T-cell (primary cell): ENCODE measurements at places on chromosomes 16 and 17. TPM values are rescaled to one million over a fixed set of nuclear protein-coding genes. Genes with fewer than 3 reads are reported as not detected.

DNA sequence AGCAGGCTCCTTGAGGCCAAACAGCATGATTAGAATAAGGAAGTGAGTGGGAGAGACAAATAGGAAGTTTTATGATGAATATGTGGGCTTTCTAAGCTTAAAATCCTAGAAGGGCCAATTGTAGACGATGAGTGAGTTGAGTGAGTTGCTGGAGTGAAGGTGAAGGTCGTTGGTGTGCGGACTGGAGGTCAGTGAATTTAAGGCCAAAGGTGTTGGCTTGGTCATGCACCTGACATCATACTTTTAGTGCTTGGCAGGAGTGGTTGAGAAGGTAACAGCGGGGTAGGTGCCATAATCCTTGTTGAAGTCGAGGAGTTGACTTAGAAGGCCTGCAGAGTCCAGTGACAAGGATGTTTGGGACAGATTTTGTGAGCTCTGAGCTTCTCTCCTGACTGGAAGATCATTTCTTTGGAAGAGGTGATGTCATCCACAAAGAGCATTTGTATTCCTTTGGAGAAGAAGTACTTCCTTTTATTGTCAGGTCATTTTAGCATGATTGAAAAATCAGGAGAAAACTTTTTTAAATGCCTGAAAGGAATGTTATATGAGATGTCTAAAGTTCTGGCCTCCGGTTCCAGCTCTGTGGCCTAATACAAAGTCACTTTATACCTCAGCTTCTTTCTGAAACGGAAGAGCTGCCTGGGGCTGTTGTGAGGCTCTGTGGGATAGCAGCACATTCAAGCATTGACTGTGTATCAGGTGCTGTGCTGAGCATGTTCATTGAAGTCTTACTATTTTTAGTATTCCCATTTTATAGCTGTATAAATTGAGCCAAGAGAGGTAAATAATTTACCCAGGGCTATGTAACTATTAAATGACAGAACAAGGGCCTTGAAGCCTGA, 53.6 kb upstream of the TBX2 start:
- DNase-seq, result no peak

GRCh38 chr17:76371656-76372628, 12.5 kb upstream of the SPHK1 start:
- no peak for DNase-seq

DNA sequence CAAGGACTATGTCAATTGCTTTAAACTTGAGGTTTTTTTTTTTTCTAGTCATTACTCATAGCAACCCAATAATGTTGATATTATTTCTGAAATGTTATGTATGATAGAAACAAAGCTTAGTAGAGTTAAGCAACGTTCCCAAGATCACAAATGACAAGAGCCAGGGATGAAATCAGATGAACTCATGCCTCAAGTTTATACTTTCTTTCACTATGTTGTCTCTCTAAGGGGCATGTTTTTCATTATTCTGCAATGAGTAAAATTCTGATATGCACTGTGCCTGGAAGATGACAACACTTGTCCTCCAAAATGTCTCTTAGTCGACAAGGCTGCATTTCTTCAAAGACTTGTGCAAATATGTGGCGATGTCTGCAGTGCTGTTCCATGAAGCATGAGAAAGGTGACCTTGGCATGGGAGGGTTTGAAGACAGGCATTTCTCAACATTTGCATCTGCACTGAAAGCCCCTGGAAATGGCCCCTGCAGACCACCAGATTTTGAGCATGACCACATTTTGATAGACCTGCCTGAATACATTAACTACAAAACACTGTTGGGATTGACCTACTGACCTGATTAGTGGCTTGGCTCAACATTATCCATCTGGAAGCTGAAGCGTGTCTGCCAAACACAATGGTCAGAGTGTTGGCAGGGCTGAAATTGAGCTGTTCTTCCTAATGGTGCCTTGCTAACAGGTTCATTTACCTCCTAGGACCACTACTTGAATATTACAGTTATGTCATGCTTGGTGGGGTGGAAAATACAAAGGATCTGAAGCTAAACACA, 1027.5 kb downstream of the CDH11 start:
- no peak for DNase-seq

DNA sequence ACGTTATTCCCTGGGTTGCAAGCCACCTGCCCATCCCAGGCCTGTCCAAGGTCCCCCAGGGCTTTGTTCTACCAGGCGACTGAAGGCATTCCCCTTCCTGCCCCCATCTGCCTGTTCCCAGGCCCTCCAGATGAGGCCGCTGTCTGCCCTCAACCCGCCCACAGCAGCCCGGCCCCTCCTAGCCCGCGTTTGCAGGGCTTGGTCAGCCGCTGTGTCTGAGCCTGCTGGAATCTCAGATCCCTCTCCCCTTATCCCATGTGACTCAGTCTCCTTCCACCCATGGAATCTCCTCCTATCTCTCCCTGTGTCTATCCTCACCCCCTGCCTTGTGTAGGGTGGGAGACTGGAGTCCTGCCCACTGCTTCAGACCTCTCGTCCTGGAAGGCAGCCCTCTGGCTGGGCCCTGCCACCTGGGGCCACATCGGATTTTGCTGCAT, 186.0 kb upstream of the TNRC6C start:
- DNase-seq, result peak; percentile 69

DNA sequence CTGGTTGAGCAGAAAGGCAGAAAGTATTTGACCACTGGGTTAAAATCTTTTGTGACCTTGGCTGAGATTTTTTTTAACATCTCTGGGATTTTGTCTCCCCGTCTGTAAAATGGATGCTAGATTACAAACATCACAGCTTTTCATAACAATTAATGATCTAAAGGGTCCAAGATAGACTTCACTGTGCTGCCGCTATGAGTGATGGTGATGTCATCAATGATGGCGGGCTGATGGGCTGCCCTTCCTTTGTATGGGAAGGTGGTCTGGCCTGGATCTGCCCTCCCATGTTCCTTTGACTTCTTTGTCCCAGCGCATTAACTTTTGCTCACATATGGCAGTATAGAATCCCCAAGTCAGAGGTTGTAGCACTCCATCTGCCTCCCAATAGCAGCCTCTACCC, 116.7 kb downstream of the IRX5 start:
- no peak for DNase-seq

DNA sequence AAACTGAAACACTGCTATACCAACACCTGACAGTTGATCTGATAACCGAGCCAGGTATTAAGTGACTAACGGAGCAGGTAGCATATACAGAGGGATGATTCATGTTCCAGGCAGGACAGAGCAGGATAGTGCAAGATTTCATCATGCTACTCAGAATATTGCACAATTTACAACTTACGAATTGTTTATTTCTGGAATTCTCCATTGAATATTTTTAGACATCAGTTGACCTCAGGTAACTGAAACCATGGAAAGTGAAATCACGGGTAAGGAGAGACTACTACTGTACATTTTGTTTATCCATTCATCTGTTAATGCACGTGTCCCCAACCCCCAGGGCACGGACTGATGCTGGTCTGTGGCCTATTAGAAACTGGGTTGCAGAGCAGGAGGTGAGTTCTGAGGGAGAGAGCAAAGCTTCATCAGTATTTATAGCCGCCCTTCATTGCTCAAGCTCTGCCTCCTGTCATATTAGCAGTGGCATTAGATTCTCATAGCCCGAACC, 14.5 kb upstream of the PPM1E start:
- no peak for DNase-seq

- no peak for DNase-seq
These were observed 15.4 kb downstream of the CYBC1 start for GRCh38 chr17:82435103-82435502.

- no peak for DNase-seq
These were observed 22.4 kb upstream of the HERPUD1 start for GRCh38 chr16:56909527-56909979.

DNA sequence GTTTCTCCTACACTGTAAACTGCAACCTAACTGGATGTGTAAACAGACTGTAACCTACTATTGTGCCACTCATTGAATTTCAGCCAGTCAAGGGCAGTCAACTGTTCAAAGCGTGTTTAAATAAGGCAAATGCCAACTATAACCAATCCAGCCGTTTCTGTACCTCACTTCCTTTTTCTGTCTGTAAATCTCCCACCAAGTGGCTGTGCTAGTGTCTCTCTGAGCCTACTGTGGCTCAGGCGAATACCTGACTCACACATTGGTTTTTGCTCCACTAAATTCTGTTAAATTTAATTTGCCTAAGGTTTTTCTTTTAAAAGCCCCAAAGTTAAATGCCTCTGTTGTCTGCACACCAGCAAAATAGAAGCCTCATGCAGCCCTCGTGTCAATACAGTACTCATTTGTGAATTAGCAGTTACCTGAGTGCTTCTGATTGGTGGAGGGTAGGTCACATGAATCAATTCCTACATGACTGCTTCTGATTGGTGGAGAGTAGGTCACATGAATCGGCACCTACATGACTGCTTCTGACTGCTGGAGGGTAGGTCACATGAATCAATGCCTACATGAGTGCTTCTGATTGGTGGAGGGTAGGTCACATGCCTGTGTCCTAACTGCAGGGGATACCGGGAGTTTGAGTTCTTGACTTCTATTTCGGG, 31.1 kb upstream of the CCR7 start:
- no peak for DNase-seq

- DNase-seq, result no peak
These were observed 140.5 kb downstream of the SSH2 start for GRCh38 chr17:29789196-29790170.

- no peak for DNase-seq
These were observed 1.9 kb downstream of the PGS1 start for GRCh38 chr17:78380370-78380769.

DNA sequence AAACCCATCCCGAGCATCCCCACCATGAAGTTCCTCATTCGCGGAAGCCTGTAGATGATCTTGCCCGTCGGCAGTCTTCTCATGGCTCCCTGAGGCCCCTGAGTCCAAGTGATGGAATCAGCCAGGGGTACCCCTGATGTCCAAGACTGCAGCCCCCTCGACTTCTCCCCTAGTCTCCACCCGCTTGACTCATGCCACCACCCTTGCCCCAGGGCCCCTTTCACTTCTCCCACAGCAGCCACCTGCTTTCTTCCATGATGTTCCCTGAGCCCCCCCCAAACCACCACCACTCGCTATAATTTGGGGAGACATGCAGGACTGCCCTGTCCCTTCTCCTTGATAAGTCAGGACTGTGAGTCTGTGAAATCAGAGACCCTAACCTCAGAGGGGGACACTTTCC, 11.4 kb downstream of the BEAN1 start:
- DNase-seq, result no peak

- DNase-seq, result peak; percentile 34
These were observed 16.7 kb upstream of the BAIAP2 start for GRCh38 chr17:81018044-81018802.

DNA sequence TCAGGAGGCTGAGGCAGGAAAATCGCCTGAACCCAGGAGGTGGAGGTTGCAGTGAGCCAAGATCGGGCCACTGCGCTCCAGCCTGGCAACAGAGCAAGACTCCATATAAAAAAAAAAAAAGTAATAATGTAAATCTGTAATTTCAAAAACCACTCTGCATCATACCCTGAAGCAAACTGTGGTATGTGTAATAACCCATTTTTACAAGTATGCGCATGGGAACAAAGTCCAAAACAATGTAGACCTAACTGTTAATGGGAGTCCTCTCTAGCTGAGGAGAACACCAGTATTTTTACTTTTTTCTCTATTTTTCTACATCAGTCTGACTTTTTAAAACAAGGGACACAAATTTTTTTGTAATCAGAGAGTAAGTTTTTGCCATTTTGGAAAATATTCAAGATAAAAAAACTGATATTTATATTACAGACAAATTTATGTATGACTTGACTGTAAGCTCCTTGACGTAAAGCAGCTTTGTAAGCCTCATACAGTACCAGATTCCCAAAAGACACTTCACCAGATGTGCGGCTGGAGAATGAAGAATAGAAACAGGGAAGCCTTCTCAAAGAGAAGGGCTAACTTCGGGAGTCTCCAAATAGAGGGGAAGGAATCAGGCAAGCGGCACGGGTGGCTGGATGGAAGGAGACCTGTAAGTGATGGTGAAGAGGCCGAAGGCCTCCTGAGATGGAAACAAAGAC, 25.7 kb downstream of the CMTM4 start:
- DNase-seq, result no peak

DNA sequence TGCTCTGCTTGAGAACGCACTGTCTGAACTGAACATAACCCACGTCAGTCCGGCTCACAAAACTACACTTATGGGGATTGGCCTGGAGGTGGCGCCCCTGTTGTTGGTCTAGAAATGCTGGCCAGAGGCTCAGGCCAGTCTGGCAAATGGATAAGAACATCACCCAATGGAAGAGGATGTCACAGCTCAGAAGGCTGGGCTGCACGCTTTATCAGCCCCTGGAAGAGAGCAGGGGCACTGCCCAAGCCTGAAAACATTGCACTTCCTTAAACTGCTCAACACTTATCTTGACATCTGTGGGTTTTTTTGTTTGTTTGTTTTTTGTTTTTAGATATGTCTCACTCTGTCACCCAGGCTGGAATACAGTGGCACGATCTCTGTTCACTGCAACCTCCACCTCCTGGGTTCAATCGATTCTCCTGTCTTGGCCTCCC, 24.8 kb upstream of the BPTF start:
- peak; percentile 10 for DNase-seq

DNA sequence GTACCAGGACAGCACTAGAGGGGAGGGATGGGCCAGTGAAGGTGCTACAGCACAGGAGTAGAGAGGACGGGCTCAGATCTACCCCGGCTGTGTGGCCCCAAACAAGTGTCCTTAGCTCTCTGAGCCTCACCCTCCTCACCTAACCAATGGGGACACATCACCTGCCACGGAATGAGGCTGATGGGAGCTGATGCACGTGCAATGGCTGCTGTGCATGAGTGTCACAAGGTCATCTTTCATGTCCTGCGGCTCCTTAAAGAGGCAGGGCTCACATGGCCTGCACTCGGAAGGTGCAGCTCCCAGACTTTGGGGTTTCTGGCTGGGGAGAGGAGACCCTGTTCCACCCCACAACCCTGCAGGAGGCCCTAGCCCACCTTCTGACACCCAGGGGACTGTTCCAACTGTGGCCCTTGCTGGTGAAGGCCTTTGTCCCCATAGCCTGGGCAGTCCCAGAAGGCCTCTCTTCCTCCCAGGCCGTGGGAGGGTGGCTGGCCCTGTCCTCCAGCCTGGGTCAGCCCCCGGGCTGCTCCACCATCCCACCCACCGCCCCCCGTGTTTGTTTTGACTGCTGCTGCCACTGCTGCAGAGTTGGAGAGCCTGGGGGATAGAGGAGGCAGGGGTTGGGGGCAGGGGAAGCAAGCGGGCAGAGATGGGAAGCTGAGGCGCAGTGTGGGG, 10.5 kb downstream of the HAP1 start:
- no peak for DNase-seq

Gene SPNS2
- 0.30 TPM for total RNA-seq

Gene SBK1
- 25.0 TPM for total RNA-seq

Gene LGALS9B
- 0.60 TPM for total RNA-seq

Gene DNAH3
- total RNA-seq, result not detected

Gene CCL5
- total RNA-seq, result 298 TPM

Gene ASGR2
- not detected for total RNA-seq
